ENCODE measurements at places on chromosomes 5 and 9.

- peak; percentile 39 for DNase-seq
Measured at GRCh38 chr9:5714501-5715401, 85.8 kb downstream of the RIC1 start.

DNA sequence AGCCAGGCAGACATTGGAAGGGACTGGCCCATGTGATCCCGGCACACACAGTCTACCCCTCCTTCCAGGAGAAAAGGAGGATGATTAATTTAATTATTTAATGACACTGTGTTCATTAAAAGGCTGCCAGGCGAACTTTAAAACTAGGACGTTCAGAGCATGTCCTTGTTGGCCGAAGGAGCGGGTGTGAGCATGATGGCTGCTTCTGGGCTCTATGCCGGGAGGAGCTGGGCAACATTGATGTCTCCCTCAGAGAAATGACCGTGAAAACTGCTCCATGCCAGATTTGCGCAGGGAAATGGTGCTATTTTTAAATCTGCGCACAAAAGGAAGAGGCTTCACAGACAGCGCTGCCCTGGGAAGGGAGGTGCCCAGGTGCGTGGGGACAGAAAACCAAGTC, 284.9 kb upstream of the IRX4 start:
- DNase-seq = no peak

DNA sequence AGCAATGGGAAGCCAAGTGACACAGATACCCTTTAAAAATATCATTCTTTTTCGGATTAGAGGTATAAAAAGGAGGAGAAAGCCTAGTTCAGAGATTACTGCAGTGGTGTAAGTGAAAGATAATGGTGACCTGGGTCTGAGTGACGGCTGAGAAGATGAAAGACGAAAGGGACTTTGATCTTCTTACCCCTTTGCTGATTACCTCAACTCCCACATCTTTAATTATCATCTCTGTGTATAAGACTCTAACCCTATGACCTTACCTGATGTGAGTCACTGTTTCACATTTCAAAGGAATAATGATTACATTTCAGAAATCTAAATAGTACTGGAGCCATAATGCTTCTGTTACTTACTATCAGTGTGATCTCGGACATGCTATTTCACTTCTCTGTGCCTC, 21.4 kb upstream of the CCNO start:
- DNase-seq = no peak

DNA sequence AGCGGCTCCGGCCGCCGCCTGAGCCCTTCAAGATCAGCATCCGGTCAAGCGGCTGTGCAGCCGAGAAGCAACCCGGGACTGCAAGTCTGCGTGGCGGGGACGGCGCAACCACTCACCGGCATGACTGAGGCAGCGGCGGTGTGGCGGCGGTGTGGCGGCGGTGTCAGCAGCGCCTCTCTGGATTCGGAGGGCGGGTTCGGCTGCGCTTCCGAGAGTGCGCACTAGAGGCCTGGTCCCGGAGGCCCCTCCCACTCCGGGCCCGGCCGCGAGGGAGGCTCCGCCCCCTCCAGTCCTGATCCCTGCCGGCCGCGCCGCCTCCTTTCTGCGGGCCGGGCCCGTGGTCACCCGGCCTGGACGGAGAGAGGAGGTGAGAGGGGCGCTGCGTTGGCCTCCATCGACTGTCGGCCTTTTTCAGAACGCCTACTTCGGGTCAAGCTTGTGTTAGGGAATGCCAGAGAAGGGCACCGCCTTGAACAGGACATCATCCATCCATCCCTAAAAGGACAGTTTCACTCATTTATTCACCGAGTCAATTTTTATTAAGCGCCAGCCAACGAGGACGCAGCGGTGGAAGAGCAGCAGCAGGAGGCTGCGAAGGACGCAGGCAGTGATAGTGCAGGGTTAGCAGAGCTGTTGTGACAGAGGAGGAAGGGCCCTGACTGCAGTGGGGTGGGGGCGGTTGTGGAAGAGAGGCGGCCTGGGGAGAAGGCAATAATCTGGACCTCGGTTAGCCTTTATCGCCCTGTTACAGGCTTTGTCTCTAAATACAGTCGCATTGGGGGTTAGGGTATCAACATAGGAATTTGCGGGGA, at the start of gene ATOX1:
TSS of gene ATOX1 (minus strand) at position 202 of the 812 bp plus-strand sequence. CDS start at position 122, 80 bp downstream.
- DNase-seq = peak; percentile 88

GRCh38 chr5:93941897-93942296, 200.5 kb upstream of the POU5F2 start:
- DNase-seq = no peak

DNA sequence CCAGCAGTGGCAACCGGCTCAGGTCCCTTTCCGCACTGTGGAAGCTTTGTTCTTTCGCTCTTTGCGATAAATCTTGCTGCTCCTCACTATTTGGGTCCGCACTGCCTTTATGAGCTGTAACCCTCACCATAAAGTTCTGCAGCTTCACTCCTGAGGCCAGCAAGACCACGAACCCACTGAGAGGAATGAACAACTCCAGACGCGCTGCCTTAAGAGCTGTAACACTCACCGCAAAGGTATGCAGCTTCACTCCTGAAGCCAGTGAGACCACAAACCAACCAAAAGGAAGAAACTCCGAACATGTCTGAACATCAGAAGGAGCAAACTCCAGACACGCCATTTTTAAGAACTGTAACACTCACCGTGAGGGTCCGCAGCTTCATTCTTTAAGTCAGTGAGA, 103.5 kb downstream of the GLIS3 start:
- no peak for DNase-seq

GRCh38 chr5:149240354-149240998, 31.2 kb upstream of the AFAP1L1 start:
- DNase-seq = no peak

- no peak for DNase-seq
Measured at GRCh38 chr5:163916861-163917260, 411.4 kb downstream of the MAT2B start.

- peak; percentile 71 for DNase-seq
Measured at GRCh38 chr5:98905857-98906688, 22.7 kb downstream of the CHD1 start.

- no peak for DNase-seq
Measured at GRCh38 chr5:134085411-134085810, 29.1 kb upstream of the TCF7 start.

DNA sequence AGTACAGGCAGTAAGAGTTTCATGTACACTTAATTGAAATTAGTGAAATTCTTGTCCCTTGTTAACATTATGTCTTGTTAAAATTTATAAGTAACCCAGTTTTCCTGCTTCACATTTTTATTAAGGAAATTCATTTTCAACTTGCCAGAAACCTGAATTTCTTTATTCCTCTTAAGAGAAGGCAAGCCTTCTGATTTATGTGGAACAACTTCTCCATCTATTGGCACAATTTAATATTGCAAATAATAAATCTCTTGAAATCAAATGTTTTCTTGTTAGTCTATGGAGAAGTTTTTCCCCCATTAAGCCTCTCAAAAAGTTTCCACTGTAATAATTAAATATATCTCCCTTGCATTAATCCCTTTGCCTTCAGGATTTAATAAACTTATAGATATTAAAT, 33.8 kb upstream of the ACO1 start:
- peak; percentile 47 for DNase-seq

GRCh38 chr5:41508186-41508585, 2.2 kb downstream of the PLCXD3 start:
- no peak for DNase-seq

GRCh38 chr5:119385136-119385535, 29.3 kb downstream of the TNFAIP8 start:
- DNase-seq = no peak

DNA sequence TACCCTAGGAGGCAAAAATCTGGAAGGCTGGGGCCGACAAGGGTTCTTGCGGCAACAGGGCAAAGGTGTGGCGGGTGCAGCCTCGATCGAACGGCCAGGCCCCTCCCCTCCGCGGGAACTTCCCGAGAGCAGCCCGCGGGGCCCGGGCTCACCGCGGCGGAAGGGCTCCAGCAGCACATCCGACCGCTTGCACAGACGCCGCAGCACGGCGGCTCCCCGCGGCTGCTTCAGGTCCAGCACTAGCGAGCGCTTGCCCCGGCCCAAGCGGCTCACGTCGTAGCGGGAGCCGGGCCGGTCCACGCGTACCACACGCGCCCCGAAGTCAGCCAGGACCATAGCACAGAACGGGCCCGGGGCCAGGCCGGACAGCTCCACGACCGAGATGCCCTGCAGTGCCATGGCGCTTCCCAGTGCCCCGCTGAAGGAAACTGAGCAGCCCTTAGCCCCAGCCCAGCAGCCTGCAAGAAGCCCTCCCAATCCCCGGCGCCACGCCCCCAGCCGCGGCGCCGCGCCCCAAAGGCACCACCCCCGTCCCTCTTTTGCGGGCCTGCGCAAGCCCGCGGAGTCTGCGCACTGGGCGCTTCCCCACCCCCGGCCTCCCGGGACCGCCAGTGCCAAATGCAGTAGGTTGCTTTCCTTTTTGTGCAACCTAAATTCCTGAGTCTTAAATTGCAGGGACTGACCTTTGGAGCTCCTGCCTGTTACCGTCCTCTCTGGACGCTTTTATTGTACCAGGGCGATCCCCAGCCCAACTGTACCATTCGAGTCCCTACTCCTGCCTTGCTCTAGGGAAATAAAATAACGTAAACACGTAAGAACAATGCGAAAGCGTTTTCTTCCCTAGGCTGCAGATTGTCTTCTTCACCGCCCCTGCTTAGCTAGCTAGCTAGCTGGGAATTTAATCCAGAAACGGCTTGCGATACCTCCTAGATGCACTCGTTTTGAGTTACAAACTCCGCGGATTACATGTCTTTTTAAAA, at the start of gene AMACR:
TSS of gene AMACR (minus strand) at position 430 of the 980 bp plus-strand sequence. CDS start at position 399, 31 bp downstream.
- peak; percentile 97 for DNase-seq

- no peak for DNase-seq
Measured at GRCh38 chr5:179762781-179763176, 30.2 kb downstream of the MAML1 start.

GRCh38 chr5:53928641-53929040, 368.2 kb downstream of the NDUFS4 start:
- no peak for DNase-seq

- DNase-seq = no peak
Measured at GRCh38 chr9:5957166-5957565, 58.3 kb downstream of the RANBP6 start.

DNA sequence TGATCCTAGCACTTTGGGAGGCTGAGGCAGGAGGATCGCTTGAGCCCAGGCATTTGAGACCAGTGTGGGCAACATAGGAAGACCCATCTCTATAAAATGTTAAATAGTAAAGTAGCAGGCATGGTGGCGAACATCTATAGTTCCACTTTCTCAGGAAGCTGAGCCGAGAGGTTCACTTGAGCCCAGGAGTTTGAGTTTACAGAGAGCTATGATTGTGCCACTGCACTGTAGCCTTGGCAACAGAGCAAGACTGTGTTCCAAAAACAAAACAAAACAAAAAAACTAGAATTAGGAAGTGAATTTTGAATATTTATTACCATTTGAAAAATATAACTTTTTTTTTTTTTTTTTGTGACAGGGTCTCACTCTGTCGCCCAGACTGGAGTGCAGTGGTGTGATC, 26.8 kb upstream of the PAX5 start:
- DNase-seq = no peak

GRCh38 chr9:93642961-93643360, 66.6 kb downstream of the PHF2 start:
- DNase-seq = no peak

- peak; percentile 61 for DNase-seq
Measured at GRCh38 chr9:70746760-70747159, 332.3 kb upstream of the KLF9 start.
